NCI-H460 (cell line): ENCODE measurements at places on chromosomes 16 and 17. TPM values are rescaled to one million over a fixed set of nuclear protein-coding genes. Genes with fewer than 3 reads are reported as not detected.
A peak's percentile ranks its signal among the peaks of the same experiment; 100 is the strongest.

Gene CDH1
- total RNA-seq, result not detected in 2 replicates

DNA sequence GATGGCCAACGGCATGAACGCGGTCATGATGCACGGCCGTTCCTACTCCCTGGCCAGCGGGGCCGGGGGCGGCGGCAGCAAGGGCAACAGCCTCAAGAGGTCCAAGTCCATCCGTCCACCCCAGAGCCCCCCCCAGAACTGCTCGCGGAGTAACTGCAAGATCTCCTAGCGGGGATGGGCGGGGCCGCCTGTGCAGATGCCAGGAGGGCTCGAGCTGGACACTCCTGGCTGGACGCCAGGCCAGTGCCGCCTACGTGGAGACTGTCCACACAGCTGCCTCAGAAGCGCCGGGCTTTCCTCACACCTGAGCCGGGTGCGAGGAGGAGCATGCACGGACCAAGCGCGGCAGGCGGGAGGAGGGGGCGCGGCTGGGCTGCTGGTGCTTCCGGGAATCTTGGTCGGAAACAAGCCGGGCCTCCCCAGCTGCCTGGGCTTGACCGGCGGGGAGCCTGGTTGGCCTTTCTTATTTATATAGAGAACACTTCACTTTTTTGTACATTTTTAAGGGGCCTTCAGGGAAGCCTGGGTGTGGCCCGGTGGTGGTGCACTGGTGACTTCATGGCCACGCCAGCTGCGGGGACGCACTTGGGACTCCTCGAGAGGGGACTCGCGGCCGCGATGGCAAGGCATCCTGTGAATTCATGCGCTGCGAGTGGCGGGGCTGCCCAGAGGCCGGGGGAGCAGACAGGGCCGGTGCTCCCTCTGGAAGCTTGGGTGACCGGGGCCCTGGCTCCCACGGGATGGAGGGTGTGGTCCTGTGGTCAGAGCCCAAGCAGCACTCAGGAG lies 3.1 kb upstream of the WFIKKN1 start:
- DNase-seq, result no peak

Gene TMEM88
- total RNA-seq, result 0.59 TPM in 1 of 2 replicates, not detected in the other

- DNase-seq, result peak; percentile 81
Measured at GRCh38 chr17:74212913-74213791, at the start of gene TTYH2. Gene TTYH2 (plus strand): TSS chr17:74213571. CDS start chr17:74213588, 17 bp downstream.

GRCh38 chr16:59540621-59541020 lies 806.5 kb upstream of the GOT2 start:
- DNase-seq, result no peak

- DNase-seq, result no peak
Measured at GRCh38 chr17:28889996-28890395, 7.5 kb downstream of the FLOT2 start.

- DNase-seq, result no peak
Measured at GRCh38 chr17:68302066-68302564, 10.8 kb downstream of the ARSG start.

Gene MYO1C
- 76.2 and 78.8 TPM in 2 replicates for total RNA-seq

Gene C17orf78
- total RNA-seq, result not detected in 2 replicates

Gene KRT34
- total RNA-seq, result 0.10 TPM in 1 of 2 replicates, not detected in the other

- DNase-seq, result no peak
Measured at GRCh38 chr17:79802736-79803420, 6.0 kb upstream of the CBX8 start.

DNA sequence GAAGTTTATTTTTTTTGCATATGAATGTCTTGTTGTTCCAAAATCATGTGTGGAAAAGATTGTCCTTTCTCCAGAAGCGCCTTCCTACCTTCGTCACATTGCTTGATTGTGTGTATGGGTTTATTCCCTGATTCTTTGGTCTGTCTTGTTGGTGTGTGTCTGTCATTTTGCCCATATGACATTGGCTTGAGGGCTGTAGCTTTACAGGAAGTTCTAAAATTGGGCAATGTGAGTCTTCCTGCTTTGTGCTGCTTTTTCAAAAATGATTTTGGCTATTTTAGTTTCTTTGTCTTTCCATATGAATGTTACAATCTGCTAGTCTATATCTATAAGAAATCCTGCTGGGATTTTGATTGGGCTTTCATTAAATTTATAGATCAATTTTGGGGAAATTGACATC lies 217.2 kb downstream of the SNX29 start:
- no peak for DNase-seq

GRCh38 chr17:78618264-78619066 lies 41.3 kb upstream of the DNAH17 start:
- no peak for DNase-seq
